Stimulated activated CD8-positive, alpha-beta memory T cell treated with anti-CD3 and anti-CD28 coated beads, Interleukin-15, amount 100 ng/mL, for 4 hours (primary cell): ENCODE measurements at places on chromosomes 5 and 9.

- DNase-seq: no peak
Measured at GRCh38 chr5:160221082-160221481, 8.2 kb upstream of the FABP6 start.

DNA sequence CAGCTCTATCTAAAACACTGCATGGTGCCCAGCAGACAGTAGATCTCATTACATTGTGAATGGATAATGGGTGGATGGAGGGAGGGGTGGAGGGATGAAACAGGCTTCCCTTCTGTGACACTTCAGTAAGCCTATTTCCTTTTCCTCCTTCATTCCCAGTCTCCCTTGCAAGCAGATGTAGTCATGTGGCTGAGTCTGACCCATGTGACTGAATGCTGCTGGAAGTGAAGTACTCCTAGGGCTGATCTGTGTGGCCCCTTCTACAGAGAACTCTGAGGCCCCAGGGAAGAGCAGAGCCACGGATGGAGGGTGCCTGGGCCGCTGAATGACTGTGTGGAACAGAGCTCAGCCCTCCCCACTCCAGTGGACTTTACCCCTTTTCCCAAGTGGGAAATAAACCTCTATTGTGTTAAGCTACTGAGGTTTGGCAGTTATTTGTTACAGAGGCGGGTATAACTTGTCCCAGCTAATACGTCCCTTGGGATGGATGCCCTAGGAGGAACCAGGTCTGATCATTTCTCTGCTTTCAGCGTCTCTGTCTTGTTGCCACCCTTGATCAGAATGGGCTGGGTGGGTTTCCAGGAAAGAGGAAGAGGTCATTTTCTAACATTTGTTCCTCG is 176.1 kb upstream of the MVB12B start:
- DNase-seq: no peak

GRCh38 chr5:110478895-110479294 is 247.6 kb downstream of the TMEM232 start:
- DNase-seq: no peak

DNA sequence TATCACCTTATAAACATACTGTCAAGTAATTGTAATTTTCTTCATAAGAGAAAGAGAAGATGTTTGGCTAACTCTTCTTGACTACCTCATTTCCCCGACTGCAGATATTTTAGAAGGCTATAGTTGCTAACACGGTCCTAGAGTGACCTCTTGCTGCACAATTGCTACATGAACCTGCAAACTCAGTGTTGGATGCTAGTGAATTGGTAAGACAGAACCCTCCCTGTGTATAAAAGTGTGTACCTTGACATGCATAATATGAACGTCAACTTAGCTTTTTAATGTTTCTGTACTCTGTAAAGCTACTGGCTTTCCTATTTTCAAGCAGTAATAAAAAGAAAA is 46.7 kb upstream of the CER1 start:
- DNase-seq: no peak
